GM12892 (cell line): ENCODE measurements at places on chromosomes 3 and 15.

- DNase-seq: no peak
These were observed 65.3 kb downstream of the CPN2 start for GRCh38 chr3:194285850-194286197.

DNA sequence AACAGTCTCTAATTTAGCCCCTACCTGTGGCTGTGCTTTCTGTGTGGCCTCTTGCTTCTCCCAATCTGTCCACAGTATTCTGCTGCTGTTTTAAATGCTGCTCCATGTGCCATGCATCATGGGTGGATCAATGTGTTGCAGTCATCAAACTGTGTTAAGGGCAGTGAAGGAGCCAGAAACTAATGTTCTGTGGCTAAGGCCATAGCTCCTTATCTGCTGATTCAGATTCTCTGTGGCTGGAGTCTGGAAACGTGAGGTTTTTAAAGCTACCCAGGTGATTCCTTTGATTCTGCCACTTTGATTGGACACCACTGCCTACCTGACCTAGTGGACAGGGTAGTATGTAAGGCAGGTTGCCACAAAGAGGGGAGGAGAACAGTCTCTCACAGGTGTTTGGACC lies 44.8 kb downstream of the MORC1 start:
- no peak for DNase-seq

DNA sequence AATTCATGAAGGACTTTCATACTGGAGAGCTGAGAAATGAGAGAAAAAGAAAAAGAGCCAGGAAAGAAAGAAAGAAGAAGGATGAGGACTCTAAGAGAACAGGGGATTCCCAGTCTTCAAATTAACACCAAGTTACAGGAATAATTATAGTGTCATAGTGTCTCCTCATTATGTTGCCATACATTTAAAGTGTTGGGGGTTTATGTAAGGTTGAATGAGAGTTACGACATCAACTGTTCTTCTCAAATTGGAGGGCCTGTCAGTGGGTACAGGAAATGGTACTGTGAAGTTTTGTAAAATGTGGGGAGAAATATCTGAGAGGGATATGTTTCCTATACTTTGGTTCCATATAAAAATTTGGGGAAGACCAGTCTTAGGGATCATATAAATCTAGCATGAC lies 12.3 kb upstream of the CD200 start:
- no peak for DNase-seq

DNA sequence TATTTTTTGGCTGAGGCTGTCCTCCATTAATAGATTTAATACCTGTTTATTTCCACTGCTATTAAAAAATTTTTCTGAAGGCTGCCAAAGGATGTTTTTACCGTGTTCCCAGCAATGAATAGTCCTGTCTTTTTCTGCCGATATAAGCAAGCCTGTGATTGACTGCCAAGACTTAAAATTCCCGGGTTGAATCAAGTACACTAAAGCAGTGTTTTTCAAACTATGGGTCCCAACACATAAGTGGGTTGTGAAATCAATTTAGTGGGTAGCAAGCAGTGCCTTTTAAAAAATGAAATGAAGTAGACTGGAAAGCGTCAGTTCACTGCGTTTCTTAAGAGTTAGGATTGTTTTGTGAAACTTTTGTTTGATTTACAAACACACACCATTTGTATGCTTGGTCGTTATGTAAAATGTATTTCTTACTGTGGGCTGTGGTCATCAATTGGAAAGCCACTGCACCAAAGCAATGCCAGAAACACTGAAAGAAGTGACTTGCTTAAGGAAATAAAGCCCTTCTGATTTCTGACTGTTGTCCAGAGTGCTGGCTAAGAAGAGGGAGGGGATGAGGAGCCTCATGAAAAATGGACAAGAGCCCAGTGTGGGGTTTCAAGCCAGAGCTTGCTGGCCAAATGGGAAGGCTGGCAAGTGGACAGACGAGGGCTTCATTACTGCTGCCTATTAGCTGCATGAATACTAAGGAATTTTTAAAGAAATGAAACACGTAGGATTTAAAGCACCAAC lies 206.0 kb downstream of the THRB start:
- no peak for DNase-seq

- DNase-seq: no peak
These were observed 48.9 kb downstream of the TLE3 start for GRCh38 chr15:70048578-70049514.

DNA sequence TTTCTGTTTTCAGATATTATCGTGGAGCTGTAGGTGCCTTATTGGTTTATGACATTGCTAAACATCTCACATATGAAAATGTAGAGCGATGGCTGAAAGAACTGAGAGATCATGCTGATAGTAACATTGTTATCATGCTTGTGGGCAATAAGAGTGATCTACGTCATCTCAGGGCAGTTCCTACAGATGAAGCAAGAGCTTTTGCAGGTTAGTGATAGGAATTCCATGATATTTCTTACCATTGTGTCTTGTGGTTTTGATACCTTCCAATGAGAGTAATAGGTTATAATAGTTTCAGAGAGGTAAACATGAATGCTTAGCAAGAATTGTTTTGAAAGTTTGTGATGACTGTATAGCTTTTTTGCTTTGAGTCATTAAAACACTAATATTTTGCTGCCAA lies 8.5 kb downstream of the RAB11A start:
- no peak for DNase-seq

DNA sequence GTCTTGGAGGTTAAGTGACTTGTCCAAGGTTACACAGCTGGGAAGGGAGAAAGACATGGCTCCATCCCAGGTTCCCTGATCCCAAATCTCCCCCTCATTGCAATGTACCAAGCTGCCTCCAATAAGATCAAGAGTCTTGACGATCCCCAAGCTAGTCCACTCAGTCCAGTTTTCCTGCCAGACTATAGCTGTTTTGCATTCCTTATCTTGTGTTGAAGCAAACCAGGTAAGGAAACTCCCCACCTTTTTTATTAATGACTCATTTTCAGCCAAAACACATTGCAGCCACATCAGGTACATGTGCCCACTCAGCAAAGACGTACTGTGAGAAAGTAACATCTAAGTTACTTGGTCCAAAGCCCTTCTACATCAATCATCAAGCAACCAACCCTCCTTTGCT lies 41.9 kb downstream of the LIPC start:
- DNase-seq: no peak

- DNase-seq: no peak
These were observed 164.5 kb downstream of the ZMAT3 start for GRCh38 chr3:178907081-178907480.

DNA sequence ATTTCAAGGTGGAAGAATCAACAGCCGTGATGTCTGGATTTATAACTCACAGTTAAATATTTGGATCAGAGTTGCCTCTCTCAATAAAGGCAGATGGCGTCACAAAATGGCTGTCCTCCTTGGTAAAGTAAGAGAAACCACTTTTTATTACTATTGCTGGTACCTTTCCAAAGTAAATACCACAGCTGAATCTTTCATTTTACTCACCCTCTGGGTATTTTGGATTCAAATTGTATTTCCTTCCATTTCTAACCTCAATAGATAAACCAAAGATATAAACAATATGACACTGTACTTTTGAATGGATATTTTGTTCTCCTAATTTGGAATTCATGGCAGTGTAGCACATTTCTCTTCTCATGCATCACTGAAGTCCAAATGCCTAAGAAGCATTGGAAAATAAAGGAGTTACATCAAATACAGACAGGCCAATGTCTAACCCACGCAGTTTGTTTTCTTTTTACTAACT lies 29.5 kb downstream of the KLHL24 start:
- no peak for DNase-seq

DNA sequence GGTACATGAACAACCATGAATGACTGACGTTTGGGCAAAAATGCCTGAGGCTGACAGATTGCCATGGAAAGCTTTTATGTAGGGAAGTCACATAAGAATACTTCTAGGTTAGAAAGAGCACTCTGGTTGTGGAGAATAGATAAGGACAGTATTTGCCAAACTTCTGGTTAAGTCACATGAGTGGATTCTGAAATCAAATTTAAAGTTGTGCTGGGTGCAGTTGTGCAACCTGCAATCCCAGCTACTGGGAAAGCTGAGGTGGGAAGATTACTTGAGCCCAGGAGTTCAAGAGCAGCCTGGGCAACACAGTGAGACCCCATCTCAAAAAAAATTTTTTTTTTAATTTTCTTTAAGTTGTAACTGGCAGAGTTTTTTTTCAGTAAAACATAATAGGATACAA lies 7.2 kb upstream of the ZNF148 start:
- DNase-seq: no peak

DNA sequence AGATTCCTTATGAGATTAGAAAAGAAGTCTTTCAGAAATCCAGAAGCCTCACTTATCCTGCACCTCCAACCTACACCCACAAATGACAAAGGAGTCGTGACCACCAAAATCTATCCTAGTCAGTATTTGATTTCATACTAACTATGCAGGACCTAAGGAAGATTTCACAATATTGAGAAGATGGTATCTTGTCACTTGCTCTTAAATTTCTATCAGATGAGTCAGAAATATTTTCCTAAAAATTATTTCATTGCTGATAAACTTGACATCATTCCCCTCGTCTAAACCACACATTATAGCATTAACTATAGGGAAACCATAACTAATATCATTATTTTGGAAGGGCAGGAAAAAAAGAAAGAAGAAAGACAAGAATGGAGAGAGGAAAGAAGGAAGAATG lies 138.0 kb upstream of the THBS1 start:
- no peak for DNase-seq

DNA sequence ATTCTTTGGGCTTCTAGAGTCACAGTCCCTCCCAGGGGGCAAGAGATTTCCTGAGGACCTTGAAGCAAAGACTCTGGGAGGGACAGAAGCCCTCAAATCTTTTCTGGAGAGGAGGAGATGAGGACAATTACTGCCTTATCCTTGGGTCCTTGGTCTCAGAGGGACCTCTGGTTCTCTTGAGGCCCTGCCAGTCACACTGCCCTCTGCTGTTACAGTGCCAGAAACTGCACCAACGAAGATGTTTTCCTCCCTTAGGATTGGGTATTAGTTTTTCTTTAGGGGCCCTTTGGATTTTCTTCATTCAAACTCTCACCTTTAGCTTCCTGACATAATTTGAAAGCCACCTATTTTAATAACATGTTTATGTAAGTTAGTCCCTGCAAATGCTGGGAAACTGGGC lies 58.2 kb upstream of the SCN5A start:
- no peak for DNase-seq

GRCh38 chr3:194117104-194117845 lies 18.7 kb upstream of the HES1 start:
- no peak for DNase-seq

DNA sequence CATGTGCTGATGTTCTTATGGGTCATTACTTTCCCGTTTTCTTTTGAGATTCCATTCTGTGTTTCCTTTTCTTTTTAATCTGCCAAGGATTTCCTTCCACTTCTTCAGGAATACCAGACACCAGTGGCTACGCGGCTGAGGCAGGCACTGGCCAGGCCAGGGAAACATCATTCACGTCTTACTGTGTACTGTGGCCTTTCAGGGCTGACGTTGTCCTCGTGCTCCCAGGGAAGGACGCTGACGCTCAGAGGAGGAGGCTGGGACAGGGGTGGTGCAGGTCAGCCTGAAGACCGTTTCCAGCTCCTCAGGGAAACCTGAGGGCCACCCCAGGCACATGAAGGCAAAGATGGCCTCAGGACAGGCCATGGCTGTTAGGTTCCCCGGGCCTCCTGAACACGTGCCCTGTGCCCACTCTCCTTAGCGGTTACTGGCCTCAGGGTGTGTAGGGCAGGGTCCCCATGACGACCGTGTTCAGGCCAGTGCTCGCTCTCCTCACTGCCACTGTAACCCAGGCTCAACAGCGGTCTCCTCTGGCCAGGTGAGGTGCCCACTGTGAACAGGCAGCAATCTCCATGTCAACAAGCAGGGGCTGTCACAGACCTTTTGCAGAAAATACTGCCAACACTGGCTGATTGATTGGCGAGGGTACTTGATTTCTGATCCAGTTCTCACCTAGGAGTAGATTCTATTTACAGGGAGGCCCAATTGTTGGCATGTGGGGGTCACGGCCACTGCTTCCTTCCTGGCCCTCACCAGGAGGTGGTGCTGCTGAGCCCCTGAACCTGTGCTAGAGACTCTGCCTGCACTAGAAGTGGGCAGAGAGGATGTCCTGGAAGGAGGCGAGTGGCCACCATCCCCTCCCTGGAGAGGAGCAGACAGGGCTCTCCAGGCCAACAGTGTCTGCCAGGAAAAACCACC lies 169.5 kb downstream of the ATP10A start:
- DNase-seq: no peak

- no peak for DNase-seq
These were observed 610 bp upstream of the SATB1 start for GRCh38 chr3:18425641-18426257.

DNA sequence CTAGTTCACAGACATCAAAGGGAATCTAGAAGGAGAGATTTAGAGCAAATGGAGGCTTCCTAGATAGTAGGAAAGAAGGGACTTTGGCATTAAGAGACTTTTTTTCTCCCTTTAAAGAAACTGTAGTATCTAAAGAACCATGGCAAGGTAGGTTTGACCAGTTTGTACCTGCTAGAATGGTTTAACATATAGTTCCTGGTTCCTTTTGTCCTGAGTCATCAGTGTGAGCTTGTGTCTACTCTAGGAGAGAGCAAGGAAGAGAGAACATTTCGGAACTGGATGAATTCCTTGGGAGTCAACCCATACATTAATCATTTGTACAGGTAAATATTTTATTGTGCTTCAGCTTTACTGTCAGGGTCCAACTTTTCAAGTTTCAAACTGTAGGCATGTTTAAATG lies 29.6 kb upstream of the TRPC1 start:
- no peak for DNase-seq

DNA sequence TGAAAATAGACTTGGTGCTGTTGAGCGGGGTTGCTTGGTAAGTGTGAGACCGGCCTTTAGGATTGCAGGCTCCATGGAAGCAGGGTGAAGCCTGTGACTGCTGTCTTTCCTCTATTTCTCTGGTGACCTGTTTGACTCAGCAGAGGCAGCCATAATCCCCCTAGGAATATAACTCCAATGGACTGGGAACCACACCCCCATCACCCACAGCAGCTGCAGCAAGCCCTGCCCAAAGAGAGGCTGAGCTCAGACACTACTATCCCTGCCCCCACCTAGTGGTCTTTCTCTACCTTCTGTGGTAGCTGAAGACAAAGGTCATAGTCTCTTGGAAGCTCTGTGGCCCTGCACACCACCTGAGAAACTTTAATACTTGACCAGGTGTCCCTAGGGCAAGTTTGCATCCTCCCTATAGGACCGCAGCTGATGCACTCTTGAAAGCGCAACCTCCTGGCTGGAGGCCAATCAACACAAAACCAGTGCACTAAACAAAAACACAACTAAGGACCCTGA lies 133.6 kb upstream of the MRPL3 start:
- no peak for DNase-seq
